SIG-M5 (cell line): ENCODE measurements at places on chromosomes 2 and 18.

- DNase-seq = no peak
Observed at GRCh38 chr18:45780568-45780967, 44.9 kb upstream of the SIGLEC15 start.

DNA sequence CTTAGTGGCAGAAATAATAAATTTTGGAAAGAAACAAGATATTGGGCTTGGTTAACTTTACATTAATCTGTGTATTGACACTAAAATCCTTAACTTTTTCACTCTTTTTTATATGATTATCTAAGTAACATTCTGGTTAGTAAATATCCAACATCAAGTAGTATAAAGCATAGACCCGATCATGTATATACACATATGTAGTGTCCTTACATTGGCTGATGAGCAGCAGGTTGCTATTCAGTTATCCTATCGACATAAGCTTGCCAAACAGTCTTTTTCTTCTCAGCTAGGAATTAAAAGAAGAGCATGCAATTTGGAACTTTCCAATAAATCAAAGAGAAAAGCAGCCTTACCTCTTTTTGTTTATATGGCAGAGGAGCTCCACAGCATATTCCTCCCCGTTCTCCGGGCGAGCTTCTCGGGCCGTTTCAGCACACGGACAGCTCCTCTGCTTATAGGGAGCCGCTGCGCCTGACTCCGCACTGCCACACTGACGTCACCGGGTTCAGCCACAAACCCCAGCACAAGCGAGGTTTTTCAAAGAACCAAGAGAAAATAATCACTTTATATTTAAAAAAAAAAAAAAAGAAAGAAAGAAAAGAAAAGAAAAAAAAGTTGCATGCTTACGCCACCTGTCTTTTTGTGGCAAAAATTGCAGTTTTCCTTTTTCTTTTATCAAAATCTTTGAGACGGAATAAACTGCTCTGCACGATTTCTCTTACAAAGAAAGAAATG is at the start of gene SCG2:
Gene SCG2 (minus strand): TSS at position 430 of the 735 bp plus-strand sequence. CDS start 3,079 bp downstream, outside the sequence.
- DNase-seq = no peak

DNA sequence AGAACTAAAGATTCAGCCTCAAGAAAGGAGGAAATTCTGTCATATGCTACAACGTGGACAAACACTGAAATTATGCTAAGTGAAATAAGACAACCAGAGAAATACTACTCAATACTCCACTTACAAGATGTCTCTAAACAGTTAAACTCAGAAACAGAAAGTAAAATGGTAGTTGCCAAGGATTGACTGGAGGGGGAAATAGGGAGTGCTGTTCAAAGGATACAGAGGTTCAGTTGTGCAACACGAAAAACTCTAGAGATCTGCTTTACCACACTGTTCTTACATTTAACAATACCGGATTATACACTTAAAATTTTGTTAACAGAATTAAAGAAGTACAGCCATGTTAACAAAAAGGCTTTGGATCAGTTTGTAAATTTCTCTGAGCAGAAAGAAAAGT is 39.8 kb upstream of the C2orf15 start:
- DNase-seq = no peak

DNA sequence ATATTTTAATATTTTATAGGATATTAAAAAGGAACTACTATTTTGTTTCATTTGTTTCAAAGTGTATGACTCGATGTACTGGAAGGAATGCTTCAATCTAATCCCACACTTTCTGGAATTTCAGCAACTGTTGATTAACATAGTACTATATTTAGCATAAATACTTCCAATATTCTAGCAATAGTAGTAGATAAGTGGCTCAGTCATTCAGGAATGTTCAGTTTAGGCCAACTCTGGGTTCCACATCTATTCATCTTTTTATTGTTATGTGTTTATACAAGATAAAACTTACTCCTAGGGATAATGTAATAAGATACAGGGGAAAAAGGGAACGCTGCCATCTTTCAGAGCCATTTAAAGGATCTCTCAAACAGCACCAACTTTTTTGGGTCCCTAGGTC is 22.3 kb upstream of the ORC2 start:
- DNase-seq = no peak

DNA sequence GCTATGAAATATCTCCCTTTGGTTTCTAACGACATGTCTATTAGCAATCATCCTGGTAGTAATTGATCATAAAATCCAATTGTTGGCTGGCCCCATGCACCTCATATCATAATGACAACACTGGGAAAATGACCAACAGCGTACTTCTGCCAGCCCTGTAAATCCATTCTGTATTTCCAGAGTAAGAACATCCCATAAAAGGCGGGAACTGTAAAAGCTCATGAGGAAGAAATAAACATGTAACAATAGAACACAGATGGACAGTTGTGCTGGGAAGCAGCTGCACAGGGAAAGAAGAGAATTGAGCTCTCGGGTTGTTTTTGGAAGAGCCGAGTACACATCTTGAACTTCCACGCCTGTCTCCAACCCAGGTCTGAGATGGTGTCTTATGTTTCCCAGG is 218.7 kb downstream of the CMPK2 start:
- no peak for DNase-seq

GRCh38 chr18:79526468-79527460 is 131.0 kb downstream of the NFATC1 start:
- DNase-seq = no peak
